HCT116 (cell line): ENCODE measurements at places on chromosomes 4 and X.

- DNase-seq, result no peak
These were observed 300.1 kb upstream of the TRAM1L1 start for GRCh38 chr4:117385526-117385925.

DNA sequence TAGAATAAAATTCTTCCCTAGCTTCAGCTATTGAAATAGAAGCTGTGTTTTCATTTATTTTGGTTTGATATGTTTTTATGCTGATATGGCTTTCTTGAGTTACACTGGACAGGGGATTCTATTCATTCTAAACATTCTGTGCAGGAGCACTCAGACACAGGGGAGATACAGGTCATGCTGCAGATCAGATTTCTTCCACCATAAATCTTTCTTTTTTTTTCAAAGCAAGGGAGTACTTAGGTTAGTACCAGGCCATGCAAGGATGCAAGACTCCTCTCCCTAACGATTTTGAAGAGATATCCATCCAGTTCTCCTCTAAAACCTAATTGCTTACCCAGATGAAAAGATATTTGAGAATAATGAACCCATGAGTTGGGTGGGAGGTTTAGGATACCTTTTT is 21.4 kb downstream of the ETDC start:
- no peak for DNase-seq

DNA sequence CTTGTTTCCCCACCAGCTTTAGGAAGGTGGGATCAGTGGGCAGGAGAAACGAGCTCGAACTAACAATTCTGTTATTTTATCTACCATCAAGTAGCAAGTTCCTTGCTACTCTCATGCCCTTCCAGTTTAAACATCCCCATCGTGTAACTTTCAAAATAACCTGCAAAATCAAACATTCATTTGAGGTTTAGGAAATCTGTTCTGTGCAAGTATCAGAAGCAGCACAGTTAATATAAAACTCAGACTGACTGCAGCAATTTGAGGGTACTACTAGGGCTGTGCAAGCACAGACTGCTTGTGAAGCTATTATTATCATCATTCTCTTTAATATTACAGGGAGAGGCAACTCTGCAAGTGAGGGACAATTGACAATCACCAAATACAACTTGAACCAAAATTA is 48.0 kb downstream of the CHST7 start:
- no peak for DNase-seq

GRCh38 chr4:1036095-1036494 is 24.7 kb downstream of the FGFRL1 start:
- DNase-seq, result no peak

DNA sequence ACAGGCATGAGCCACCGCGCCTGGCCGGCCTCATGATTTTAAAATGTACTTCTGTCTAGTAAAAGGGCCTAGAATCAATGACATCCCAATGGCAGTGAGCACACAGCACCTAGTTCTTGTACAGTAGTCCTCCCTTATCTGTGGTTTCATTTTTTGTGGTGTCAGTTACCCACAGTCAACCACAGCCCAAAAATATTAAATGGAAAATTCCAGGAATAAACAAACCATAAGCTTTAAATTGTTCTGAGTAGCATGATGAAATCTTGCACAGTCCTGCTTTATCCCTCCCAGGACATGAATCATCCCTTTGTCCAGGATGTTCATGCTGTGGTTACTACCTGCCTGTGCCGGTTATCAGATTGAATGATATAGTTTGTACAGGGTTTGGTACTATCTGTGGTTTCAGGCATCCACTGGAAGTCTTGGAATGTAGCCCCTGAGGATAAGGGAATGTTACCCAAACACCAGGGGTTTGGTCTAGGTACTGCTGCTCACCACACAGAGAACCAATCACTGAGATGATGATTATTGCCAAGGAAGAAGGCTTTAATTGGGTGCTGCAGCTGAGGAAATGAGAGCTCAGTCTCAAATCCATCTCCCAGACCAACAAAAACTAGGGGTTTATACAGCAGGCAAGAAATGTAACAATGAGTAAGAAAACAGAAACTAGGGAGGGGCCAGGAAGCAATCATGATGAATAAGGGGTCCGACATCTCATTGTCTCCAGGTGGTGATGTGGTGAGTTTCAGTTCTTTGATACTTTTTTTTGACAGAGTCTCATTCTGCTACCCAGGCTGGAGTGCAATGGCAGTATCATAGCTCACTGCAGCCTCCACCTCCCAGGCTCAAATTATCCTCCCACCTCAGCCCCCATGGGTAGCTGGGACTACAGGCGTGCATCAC is 16.2 kb upstream of the FHL1 start:
- peak; percentile 24 for DNase-seq

GRCh38 chrX:9628779-9629493 is 136.7 kb downstream of the GPR143 start:
- no peak for DNase-seq

GRCh38 chr4:53844133-53844532 is 220.3 kb downstream of the CHIC2 start:
- no peak for DNase-seq

DNA sequence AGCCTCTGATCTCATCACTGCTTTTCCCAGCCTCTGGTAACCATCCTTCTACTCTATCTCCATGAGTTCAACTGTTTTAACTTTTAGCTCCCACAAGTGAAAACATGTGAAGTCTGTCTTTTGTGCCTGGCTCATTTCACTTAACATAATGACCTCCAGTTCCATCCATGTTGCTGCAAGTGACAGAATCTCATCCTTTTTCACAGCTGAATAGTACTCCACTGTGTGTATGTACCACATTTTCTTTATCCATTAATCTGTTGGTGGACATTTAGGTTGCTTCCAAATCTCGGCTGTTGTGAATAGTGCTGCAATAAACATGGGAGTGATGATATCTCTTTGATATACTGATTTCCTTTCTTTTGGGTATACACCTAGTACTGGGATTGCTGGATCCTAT is 109.5 kb downstream of the FRYL start:
- DNase-seq, result no peak

GRCh38 chr4:21167711-21168110 is 467.5 kb downstream of the PACRGL start:
- no peak for DNase-seq

GRCh38 chr4:1413204-1413663 is 7.0 kb upstream of the NKX1-1 start:
- no peak for DNase-seq

- DNase-seq, result no peak
These were observed 670.5 kb downstream of the GABRG1 start for GRCh38 chr4:45453258-45453853.

GRCh38 chr4:20194123-20195013 is 57.3 kb upstream of the SLIT2 start:
- no peak for DNase-seq

DNA sequence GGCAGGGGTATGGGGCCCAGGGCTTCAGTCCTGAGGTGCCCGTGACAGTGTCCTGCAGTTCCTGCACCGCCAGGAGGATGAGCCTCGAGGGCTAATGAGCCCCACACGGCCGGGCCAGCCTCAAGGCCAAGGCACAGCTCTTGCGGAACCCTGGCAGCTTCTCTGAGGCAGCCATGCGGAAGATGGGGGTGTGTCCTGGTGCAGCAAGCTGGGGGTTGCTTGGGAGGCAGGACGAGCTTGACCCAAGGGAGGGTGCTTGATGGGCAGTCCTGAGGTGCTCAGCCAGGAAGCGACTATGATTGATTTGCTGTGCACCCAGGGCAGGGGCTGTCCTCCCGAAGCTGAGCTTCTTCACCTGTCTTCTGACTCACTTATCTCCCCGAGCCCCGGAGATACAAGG is 9.1 kb upstream of the FGFR3 start:
- no peak for DNase-seq

DNA sequence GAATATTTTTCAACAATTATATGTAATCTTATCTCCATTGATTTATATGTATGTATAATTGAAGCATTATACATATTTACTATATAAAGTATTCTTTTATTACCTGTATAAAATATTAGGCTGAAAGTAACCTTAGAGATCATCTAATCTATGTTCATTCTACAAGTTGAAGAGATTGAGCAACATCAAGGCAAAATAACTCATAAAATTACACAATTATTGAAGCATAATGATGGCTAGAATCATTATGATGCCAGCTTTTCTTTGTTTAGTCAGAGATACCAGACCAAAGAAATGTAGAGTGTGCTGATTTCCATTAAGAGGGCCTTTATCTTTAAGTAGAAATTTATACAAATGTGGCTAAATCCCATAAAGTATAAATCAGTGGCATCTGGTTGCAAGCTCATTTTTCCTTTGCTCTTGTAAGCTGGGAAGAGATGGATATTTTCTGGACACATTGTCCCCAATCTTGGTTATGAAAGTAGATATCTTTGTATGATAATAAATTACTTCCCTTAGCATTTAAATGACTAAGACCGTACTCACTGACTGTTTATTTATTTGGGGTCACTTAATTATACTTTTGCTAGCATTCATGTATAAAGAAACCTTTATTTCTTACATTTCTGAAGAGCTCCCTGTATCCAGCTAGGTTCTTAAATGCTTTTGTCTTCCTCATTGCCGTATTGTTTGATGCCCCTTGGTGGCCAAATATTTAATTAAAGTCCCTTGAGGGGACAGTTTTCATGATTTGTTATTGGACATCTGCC is 339.8 kb downstream of the PCDH7 start:
- peak; percentile 75 for DNase-seq

GRCh38 chr4:184200296-184200695 is 17.4 kb downstream of the ENPP6 start:
- no peak for DNase-seq

DNA sequence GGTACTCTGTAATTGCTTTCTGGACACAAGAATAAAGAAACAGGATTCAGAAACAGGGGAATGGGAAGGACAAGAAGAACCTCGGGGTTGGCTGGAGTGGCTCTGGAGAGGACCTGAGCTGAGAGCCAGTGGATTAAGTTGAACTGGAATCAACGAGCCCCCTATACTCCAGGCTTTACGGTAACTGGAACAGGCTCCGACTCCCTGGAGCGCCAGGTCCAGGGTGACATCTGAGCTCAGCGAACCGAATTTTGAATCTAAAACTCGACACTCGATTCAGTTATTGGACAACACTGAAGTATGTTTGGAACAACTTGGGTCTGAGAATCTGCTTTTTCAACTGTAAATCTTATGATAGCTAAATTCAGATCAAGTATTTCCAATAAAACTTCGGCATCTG is 23.9 kb downstream of the HMX1 start:
- peak; percentile 12 for DNase-seq

- no peak for DNase-seq
These were observed 630.4 kb upstream of the BOD1L1 start for GRCh38 chr4:14257903-14258302.

GRCh38 chr4:90425893-90426292 is 298.7 kb downstream of the CCSER1 start:
- DNase-seq, result no peak

DNA sequence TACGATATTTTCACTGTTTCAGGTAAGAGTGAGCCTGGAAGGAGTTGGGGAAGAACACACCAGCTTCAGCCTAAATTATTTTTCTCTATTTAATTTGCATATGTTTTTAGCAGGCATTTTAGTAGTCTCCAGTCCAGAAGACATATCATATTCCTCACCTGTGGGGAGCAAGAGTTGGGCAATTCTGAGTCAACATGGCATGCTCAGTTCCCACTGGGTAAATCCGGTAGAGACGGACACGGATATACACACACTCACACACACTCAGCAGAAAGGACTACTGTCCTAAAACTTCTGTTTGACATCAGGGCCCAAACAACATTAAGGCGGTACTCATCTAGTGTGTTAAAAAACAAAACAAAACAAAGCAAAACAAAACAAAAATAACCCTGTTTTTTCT is 4.9 kb upstream of the BEX4 start:
- DNase-seq, result no peak

DNA sequence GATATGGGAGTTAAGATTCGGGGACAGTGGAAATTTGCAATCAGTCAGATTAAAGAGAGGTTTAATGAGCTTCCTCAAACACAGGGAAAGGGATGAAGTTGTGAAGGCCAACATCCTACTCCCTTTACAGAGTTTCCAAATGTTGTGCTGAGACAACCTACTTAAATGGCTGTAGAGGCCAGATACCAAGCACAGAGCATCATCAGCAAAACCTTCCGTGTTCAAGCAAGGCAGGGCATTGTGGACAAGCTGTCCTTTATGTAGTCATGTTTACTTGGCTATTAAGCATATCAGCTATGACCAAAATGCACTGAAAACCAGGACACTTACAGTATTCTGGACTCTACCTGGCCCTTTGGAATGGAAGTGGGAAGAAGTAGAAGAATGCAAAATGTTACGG is 197.3 kb downstream of the DMD start:
- DNase-seq, result no peak

DNA sequence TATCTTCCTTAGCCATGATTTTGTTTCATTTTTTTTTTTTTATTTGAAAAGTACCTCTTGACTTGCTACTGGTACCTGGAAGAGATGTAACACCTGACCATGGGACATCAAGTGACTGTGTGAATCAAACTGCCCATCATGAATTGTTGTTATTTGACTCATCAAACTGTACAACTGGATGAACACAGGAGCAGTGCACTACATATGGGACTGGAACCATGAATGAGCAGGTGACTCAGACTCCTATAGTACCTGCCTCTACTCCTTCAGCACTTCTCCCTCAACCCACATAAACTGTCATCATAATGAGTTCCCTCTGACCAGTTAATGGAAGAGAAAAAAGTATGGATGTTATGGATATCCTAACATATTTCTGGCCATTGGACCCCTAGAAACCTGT is 15.9 kb upstream of the UBE2D3 start:
- no peak for DNase-seq

DNA sequence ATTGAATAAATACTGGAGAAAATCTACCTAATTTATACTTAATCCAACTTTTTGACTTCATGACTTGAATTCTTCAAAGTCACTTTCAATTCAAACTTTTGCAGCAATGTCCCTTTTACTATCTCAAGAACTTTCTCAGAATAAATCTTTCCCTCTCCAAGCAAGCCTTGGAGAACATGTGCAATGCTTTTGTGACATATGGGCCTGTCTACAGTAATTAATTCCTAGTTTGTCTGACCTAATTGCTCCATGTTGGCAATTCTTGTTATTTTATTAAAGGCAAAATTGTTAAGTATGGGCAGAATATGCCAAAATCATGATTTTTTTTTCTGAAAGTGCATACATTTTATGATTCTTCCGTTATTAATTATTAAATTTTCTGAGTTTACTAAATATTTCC is 1115.3 kb downstream of the PDHA2 start:
- DNase-seq, result no peak

- no peak for DNase-seq
These were observed 56.7 kb downstream of the SPINK2 start for GRCh38 chr4:56764775-56765174.

DNA sequence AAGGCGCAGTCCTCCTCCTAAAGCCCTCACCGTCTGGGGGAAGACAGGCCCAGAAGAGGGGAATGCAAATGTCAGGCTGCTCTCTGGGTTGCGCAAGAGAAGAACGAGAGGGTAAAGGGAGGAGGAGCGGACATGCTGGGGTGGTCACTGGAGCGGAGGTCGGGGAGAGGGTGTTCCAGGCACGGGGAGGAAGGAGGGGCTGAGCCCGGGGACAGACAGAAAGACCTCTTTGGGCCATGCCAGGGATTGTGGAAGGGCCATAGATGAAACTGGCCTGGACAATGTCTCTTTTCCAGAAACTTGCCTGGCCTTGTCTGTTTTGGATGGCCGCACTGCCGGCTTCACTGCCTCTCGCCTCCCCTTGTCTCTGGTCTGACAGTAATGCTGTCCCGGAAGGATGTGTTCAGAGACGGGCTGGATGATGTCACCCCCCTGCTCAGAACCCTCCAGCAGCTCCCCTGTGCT is 121.0 kb downstream of the SORCS2 start:
- DNase-seq, result no peak
